Stimulated activated CD4-positive, alpha-beta T cell treated with anti-CD3 and anti-CD28 coated beads, Interleukin-15, amount 100 ng/mL, for 1 hour (primary cell): ENCODE measurements at places on chromosomes 13 and 19.
A peak's percentile ranks its signal among the peaks of the same experiment; 100 is the strongest.

GRCh38 chr13:98133946-98134345, 8.9 kb upstream of the FARP1 start:
- no peak for DNase-seq

- no peak for DNase-seq
Observed at GRCh38 chr13:113928685-113929627, 44.9 kb downstream of the C13orf46 start.

GRCh38 chr19:44636439-44637389, 7.0 kb upstream of the PVR start:
- no peak for DNase-seq

DNA sequence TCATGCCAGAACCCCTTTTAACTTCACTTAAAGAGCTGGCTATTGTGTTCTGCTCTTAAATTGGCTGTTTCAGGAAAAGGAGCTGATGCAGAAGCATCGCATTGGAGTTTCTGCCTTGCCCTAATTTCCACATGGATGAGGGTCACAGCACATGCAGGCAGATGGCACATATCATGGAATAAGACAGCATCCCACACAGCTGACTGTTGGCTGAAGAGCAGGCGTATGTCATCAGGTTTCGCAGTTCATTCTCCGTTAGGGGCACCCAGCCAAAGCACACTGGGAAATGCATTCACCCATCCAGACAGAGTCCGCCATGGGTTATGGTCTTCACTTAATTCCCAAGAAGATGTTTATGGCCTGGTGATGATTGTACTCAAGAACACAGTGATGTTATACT, 572.5 kb downstream of the LIG4 start:
- DNase-seq, result no peak

GRCh38 chr19:48968813-48969218, 3.7 kb downstream of the FTL start:
- no peak for DNase-seq

DNA sequence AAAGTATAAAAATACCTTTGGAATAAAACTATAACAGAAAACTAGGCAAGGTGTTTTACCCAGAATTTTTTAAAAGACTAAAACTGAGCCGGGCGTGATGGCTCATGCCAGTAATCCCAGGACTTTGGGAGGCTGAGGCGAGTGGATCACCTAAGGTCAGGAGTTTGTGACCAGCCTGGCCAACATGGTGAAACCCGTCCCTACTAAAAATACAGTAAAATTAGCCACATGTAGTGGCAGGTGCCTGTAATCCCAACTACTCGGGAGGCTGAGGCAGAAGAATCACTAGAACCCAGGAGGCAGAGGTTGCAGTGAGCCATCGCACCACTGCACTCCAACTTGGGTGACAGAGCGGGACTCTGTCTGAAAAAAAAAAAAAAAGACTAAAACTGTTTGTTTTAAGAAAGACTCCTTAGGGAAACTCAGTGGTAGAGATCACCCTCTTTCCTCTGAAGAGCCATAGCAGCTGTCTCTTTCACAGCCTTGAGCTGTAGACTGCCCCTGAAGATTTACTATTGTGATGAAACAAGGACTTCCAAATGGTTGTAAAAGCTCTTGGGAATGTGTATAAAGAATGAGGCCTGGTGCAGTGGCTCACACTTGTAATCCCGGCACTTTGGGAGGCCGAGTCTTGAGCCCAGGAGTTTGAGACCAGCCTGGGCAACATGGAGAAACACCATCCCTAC, 14.7 kb upstream of the KCTD4 start:
- DNase-seq, result no peak

GRCh38 chr19:14871619-14872230, 14.2 kb downstream of the OR7A17 start:
- no peak for DNase-seq

DNA sequence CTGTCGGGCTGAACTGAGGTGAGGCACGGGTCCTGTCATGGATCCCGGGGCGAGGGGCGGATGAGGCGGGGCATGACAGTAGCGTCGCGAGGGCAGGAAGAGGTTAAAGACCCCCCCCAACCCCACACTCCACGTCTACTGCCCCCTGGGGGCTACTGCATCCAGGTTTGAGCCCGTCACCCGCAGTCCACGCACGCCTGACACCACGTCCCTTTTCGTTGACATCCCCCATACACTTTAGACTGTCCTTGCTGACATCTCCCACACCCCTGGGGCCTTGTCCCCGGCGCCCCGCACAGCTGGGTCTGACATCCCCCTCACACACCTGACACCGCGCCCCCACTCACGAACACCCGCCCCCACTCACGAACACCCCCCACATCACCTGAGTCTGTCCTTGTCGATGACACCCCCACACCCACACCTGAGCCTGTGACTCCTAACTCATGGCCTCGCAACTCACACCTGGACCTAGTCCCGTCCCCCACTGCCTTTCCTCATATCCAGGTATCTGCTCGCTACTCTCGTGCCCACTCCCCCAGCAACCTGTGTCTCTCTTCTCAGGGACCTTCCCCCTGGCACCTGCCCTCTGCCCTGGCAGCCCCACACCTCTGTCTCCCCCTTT, 416 bp downstream of the SLC25A42 start:
- no peak for DNase-seq

- no peak for DNase-seq
Observed at GRCh38 chr13:83815598-83815997, 66.7 kb downstream of the SLITRK1 start.

DNA sequence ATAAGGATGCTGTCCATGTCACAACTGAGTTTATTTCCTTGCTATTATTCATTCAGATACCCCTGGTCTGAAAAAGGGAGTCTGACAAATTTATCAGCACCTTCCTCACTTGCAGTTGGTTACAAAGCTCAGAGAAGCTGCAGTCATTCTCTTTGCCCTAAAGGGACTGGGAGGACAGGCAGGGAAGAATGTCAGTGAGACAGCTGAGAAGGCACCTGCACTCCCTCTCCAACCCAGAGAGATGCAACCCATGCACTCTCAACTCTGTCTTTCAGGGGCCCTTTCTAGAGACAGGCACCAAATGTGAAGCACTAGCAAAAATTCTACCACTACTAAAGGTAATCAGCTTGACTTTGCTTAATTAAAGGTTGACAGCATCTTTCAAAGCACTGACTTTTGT, 83.3 kb downstream of the CRYL1 start:
- DNase-seq, result no peak

DNA sequence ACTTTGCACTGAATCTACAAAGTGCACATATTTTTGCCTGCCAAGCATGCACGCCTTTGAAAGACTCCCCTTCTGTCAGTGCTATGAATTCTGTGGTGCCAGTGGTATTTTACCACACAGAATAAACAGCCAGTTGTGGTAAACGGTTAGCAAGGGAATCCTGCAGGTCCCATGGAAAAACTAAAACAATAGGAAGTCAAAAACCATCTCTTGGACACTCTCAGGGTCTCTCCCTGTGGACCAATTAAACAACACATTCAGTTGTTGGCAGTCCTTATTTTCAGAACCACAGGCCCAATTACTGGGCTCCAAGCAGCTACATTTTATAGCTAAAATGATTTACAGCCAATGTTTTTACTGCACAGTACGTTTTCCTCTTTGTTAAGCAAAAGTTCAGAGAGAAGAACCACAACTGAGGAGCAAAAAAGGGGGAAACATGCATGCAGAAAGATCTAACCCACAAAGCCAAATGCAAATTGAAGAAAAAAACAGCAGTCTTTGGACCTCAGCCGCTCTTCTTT, 116.9 kb downstream of the KCTD12 start:
- DNase-seq, result no peak

DNA sequence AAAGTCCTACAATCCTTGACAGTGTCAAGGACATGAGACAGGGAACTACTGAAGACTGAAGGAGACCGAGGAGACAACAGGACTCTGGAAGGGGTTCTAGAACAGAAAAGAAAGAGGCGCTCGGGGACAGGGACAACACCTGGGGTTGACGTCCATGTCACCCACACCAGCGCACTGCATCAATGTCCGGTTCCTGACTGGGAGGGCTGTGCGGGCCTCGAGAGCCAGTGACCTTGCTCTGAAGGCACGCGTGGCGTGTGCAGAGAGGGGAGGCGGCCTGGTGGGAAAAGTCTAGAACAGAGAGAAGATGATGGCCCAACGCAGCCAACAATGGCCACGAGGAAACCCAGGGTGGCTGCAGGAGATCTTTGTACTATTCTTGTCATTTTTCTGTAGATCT, 5.7 kb downstream of the CARS2 start:
- DNase-seq, result no peak

GRCh38 chr19:41096353-41096752, 8.1 kb downstream of the CYP2A13 start:
- no peak for DNase-seq

DNA sequence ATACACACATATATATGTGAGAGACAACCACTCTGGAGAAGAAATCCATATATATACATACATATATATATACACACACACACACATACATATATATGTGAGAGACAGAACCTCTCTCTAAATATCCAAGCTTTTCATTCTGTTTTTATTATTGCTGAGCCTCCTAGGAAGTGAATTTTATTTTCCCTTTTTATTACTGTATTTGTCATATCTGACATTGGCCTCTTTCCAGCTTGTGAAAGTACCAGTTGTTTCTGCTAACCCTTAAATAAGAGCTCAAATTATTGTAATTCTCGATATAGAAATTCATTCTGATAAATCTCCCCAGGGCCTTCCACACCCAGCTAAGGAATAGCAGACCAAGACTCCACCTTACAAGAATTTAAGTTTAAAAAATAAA, 81.0 kb downstream of the NUFIP1 start:
- no peak for DNase-seq

- DNase-seq, result no peak
Observed at GRCh38 chr13:48161530-48162179, 66.8 kb upstream of the MED4 start.

GRCh38 chr19:8167985-8168384, 18.6 kb upstream of the FBN3 start:
- no peak for DNase-seq

DNA sequence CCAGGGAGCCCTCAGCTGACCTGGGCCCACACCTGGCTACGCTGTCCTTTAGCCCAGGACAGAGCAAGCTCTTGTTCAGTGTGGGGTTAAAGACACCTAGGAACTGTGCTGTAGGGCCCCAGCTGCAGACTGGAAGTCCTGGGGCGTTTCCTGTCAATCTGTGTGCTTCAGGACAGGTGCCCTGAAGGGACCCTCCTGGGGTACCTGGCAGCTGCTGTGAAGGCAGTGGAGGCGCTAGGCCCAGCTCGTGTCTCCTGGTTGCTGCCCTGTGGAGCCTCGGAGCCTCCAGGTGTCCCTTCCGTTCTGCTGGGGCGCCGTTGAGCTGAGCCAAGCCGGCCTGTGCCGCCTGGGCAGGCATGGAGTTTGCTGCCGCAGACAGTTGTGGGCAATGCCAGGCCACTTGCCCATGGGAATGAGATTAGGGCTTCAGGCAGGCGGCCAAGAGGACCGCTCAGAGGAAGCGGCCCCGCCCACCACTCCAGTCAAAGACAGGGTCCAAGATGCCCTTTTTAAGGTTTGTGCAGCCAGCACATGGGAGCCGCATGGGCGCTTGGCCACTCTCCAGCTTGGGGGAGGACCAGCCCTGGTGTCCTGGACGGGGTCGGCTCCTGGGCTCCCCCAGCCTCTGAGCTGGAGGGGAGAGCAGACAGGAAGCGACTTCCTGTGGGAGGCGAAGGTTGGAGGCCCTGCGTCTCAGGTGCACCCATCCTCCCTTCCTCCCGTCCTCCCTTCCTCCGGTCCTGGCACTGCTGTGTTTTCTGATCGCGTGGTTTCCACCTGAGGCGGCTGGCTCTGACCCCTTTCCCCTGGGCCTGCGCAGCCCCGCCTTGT, 4.0 kb downstream of the PTBP1 start:
- DNase-seq, result no peak

DNA sequence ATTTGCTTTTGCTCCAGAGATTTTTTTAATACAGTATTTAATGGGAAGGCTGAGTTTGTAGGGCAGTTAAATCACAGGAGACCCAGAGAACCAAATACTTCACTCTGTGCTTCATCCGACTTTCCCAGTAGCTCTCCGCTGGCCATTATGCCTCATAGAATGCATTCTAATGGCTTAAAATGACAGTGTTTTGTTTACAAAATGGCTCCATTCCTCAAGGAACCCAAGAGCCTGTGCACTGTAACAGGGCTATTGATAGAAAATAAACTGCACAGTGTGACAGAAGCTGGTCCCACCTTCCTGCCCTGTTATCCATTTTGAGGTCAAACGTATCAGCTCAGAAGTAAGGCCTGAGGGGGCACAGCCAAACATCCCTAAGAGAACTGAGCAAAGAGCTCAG, 136.5 kb downstream of the RAP2A start:
- no peak for DNase-seq

GRCh38 chr19:53076984-53077383, 26.2 kb downstream of the ZNF160 start:
- DNase-seq, result no peak

- DNase-seq, result no peak
Observed at GRCh38 chr13:89695343-89696257, 1651.9 kb upstream of the MIR17HG start.

- peak; percentile 19 for DNase-seq
Observed at GRCh38 chr13:98484289-98485219, 92.4 kb downstream of the STK24 start.

GRCh38 chr19:54431255-54431838, 16.1 kb downstream of the TTYH1 start:
- no peak for DNase-seq

DNA sequence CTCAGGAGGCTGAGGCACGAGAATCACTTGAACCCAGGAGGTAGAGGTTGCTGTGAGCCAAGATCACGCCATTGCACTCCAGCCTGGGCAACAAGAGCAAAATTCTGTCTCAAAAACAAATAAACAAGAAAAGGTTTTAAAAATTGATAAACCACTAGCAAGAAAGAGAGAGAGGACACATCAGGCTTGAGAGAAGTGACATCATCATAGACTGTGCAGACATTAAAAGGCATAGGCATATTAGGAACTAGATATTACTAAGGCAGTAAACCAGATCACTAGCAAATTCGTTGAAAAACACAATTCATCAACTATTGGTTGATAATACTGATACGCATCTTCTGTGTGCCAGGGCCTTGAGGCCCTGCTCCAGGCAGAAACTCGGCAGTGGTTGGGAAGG, 7.7 kb downstream of the A1BG start:
- DNase-seq, result no peak

DNA sequence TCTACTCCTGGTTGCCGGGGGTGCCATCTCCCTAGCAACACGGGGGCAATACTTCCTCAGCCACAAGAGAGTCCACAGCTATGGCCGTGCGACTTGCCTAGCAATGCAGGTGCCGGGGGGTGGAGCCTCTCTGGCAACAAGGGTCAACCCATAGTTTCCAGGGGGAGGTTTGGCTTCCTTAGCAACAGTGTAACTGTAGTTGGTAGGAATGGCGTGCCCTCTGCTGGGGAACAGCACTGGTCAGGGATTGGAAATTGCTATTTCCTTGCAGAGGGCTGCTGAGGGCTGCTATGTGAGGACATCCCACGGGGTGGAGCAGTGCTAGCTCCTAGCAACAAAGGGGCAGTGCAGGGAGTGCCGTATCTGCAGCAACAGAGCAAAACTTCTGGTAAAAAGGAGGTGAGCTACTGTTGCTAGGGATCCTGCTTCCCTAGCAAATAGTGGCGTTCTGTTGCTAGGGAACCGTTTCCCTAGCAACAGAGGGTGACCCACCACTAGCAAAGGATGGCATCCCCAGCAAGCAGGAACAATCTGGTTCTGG, 7.0 kb upstream of the TMC4 start:
- no peak for DNase-seq
